ENCODE measurements at places on chromosomes 5 and 9.

DNA sequence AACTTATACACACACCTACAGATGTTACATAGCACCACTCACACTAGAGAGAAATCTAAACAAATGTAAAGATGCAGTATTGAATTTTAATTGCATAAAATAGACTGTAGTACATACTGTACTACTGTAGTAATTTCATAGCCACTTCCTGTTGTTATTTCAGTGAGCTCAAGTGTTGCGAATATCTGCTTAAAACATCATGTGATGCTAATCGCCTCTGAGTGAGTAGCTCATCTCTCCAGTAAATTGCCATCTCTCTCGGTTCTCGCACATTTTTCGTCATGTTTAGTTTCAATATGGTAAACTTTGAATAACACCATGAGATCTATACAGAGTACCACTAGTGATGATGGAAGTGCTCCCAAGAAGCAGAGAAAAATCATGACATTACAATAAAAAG is 22.0 kb upstream of the ARHGEF28 start:
- no peak for DNase-seq

GRCh38 chr5:33631786-33632185 is 191.0 kb downstream of the TARS1 start:
- no peak for DNase-seq

DNA sequence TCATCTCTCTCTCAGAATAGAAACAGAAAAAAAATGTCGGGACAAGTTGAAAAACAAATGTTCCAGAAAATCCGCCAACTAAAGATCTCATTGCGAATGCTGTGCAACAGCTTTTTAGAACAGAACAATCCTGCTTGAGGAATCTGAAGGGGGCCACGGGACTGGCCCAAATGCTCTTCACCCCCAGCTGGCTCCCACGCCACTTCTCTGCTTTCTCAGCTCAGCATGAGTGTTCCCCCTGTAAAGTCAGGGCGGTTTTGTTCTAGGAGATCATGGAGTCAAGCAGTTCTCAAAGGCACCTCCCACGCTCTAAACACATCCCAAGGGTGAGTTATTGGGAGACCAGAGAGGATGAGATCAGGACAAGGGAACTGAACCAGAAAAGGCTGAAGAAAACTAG is 31.5 kb downstream of the DIRAS2 start:
- no peak for DNase-seq

DNA sequence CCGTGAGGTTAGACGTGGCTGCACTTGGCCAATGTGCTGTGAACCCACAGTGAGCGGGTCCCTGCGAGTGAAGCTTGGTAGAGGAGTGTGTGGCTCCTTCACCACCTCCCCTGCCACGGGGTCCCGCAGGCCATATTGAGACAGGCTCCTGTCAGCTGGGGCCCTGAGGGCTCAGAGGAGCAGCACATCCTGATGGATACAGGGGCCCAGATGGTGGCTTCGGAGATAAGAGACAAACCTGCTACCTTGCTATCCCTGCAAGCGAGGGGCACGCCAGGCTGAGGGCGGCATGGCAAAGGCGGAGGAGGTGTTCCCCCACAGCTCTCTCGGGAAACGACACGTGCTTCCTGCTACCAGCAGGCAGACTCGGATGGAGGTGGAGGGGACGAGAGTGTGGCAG is 33.1 kb downstream of the SLC6A3 start:
- DNase-seq: no peak

- no peak for DNase-seq
These were observed 219.8 kb downstream of the ACTL7B start for GRCh38 chr9:108636013-108636412.

DNA sequence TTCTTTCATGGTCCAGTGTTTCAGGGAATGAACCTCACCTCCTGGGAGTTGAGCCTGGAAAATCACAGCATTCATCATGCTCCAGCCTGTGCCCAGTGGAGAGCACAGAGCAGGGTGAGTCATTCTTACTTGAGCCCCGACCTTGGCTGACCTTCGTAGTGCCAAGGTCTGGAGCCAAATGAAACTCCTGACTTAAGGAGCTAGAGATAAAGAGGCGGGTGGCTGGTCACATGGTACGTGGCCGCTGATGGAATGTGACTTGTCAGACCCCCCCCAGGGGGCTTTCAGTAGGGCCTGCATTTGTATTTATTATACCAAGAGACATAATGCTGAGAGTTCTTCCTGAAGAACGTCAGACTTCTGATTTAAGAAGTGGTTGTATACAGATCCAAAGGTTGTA is 15.0 kb upstream of the PIP5K1B start:
- no peak for DNase-seq

GRCh38 chr5:89443508-89443907 is 560.5 kb upstream of the MEF2C start:
- no peak for DNase-seq

- no peak for DNase-seq
These were observed 1.3 kb downstream of the SMAD5 start for GRCh38 chr5:136133922-136134379.

Measured in SHP77 treated with DMSO at 0.1 percent for 48 hours (cell line).